ENCODE measurements at places on chromosomes 3 and 15. TPM values are rescaled to one million over a fixed set of nuclear protein-coding genes. Genes with fewer than 3 reads are reported as not detected.
A peak's percentile ranks its signal among the peaks of the same experiment; 100 is the strongest.

- peaks cover 3% of the 10 kb centered on the region for H3K4me1 ChIP-seq
- H3K27me3 ChIP-seq, result no peaks in the 10 kb centered on the region
- no peak overlapping the region for H3K4me3 ChIP-seq
- no peak overlapping the region for H3K27ac ChIP-seq
- H3K36me3 ChIP-seq, result no peaks in the 10 kb centered on the region
Observed at GRCh38 chr3:156648086-156648485, 26.3 kb upstream of the TIPARP start.

GRCh38 chr15:58247855-58248842 is 110.0 kb downstream of the AQP9 start:
- no peaks in the 10 kb centered on the region for H3K36me3 ChIP-seq
- DNase-seq, result peak; percentile 17
- no peak overlapping the region for H3K27ac ChIP-seq
- no peaks in the 10 kb centered on the region for H3K27me3 ChIP-seq
- H3K4me3 ChIP-seq, result no peak overlapping the region

GRCh38 chr3:97439373-97439772 is 325.2 kb upstream of the ARL6 start:
- no peaks in the 10 kb centered on the region for H3K27me3 ChIP-seq
- H3K27ac ChIP-seq, result no peak overlapping the region
- H3K4me3 ChIP-seq, result no peak overlapping the region
- DNase-seq, result no peak
- no peaks in the 10 kb centered on the region for H3K36me3 ChIP-seq
- no peaks in the 10 kb centered on the region for H3K4me1 ChIP-seq

DNA sequence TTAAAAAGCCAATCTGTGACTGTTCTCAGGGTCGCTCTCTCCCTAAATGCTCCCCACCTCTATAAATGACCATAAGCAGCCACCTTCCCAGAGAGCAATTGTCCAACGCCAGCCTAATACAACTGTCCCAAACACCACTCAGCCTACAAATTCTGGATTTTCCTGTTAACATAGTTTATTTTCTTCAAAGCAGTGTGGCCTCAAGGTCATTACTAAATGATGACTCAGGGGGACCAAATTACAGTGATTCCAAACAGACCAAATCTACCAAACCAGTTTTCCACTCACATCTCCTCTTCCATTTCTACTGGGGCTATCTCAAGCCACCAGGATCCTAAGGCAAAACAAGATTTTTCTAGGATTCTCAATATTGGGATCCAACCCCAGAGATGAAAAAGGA is 22.5 kb downstream of the HEXA start:
- H3K4me3 ChIP-seq, result no peak overlapping the region
- no peaks in the 10 kb centered on the region for H3K4me1 ChIP-seq
- DNase-seq, result no peak

DNA sequence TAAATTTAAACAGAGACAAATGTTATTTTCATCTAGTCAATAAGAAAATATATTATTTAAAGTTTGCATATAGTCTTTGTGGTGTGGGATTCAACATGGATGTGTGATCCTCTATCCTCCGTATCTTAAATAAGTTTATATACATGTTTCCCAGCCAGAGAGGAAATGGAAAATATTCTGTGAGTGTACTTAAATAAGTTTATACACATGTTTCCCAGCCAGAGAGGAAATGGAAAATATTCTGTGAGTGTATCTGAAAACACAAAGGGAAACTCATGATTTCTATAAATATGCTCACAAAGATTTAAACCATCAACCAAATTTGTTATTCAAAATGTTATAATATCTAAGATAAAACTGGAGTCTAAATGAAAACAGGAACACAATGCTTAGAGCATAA is 110.0 kb upstream of the MELTF start:
- H3K4me1 ChIP-seq, result no peaks in the 10 kb centered on the region
- no peak for DNase-seq
- no peak overlapping the region for H3K27ac ChIP-seq
- H3K4me3 ChIP-seq, result no peak overlapping the region
- no peaks in the 10 kb centered on the region for H3K27me3 ChIP-seq

DNA sequence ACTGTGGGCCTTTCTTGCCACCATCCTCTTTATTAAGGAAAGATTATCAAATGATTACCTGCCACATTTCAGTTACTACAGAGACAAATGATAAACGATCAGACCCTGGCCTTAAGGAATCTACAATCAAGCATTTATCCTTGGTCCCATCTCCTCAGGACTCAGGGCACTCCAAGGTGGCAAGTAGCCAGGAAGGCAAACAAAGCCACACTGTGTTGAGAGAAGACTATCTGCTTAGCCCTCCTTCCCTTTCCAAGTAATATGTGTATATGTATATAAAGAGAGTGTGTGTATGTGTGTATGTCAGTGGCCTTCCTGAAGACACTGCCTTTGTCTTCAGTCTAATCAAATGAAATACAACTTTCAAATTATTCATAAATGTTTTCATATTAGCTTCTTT is 490.1 kb upstream of the ATP11B start:
- H3K27ac ChIP-seq, result no peak overlapping the region
- no peaks in the 10 kb centered on the region for H3K36me3 ChIP-seq
- no peak overlapping the region for H3K4me3 ChIP-seq
- H3K4me1 ChIP-seq, result no peaks in the 10 kb centered on the region
- no peaks in the 10 kb centered on the region for H3K27me3 ChIP-seq
- no peak for DNase-seq

GRCh38 chr3:164450276-164450905 is 627.9 kb downstream of the SI start:
- H3K4me3 ChIP-seq, result no peak overlapping the region
- no peaks in the 10 kb centered on the region for H3K27me3 ChIP-seq
- H3K27ac ChIP-seq, result no peak overlapping the region
- no peaks in the 10 kb centered on the region for H3K36me3 ChIP-seq
- H3K4me1 ChIP-seq, result no peaks in the 10 kb centered on the region

- H3K27me3 ChIP-seq, result no peaks in the 10 kb centered on the region
- H3K4me3 ChIP-seq, result peak overlapping the region; percentile 64
- peak overlapping the region; percentile 33 for H3K27ac ChIP-seq
- DNase-seq, result peak; percentile 27
Observed at GRCh38 chr3:125054449-125055329, 1.1 kb downstream of the HEG1 start.

- H3K4me1 ChIP-seq, result no peaks in the 10 kb centered on the region
- no peak overlapping the region for H3K27ac ChIP-seq
- no peak overlapping the region for H3K4me3 ChIP-seq
- no peaks in the 10 kb centered on the region for H3K27me3 ChIP-seq
Observed at GRCh38 chr3:147925272-147925671, 516.1 kb downstream of the ZIC1 start.

GRCh38 chr15:53884441-53884840 is 93.8 kb upstream of the UNC13C start:
- H3K36me3 ChIP-seq, result no peaks in the 10 kb centered on the region
- H3K4me1 ChIP-seq, result no peaks in the 10 kb centered on the region
- no peak overlapping the region for H3K4me3 ChIP-seq

DNA sequence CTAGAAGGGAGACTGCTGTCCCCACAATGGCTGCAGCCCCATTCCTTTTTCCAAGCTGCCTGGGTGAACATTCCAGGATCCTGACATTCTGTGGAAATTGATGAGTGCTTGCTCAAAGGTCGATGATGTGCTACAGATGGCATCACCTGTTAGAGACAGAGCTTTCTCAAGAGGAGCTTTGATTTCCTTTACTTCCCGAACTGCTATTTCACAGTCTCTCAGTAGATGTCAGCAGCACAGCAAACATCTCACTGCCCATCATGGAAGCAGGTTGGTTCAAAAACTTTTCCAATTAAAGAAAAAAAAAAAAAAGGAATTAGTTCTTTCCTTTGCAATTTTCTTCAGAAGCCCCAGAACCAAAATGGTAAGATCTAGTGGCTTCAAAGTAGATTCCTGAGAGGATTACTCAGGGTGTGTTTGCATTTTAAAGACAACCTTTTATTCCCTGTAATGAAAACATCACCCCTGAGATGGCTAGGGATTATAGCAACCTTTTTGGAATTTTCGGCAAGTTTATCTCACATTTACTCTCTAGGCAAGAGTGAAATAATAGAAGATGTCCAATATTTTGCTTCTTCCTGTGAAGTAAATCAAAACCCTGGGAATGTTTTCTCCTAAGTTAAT is 44.8 kb downstream of the POLR2M start:
- no peaks in the 10 kb centered on the region for H3K27me3 ChIP-seq
- no peaks in the 10 kb centered on the region for H3K4me1 ChIP-seq
- no peaks in the 10 kb centered on the region for H3K36me3 ChIP-seq
- no peak for DNase-seq
- no peak overlapping the region for H3K4me3 ChIP-seq
- no peak overlapping the region for H3K27ac ChIP-seq

- no peak overlapping the region for H3K4me3 ChIP-seq
- DNase-seq, result no peak
- no peaks in the 10 kb centered on the region for H3K27me3 ChIP-seq
- no peaks in the 10 kb centered on the region for H3K36me3 ChIP-seq
- H3K4me1 ChIP-seq, result no peaks in the 10 kb centered on the region
- no peak overlapping the region for H3K27ac ChIP-seq
Observed at GRCh38 chr3:13106308-13107001, 33.2 kb upstream of the IQSEC1 start.

GRCh38 chr3:152334761-152335160 is 66.0 kb downstream of the MBNL1 start:
- H3K4me1 ChIP-seq, result 0 out of 2 replicates have a peak, but pooled peaks cover 10% of the 10 kb centered on the region
- no peak overlapping the region for H3K27ac ChIP-seq
- no peak overlapping the region for H3K4me3 ChIP-seq
- no peak for DNase-seq
- no peaks in the 10 kb centered on the region for H3K27me3 ChIP-seq
- H3K36me3 ChIP-seq, result no peaks in the 10 kb centered on the region

DNA sequence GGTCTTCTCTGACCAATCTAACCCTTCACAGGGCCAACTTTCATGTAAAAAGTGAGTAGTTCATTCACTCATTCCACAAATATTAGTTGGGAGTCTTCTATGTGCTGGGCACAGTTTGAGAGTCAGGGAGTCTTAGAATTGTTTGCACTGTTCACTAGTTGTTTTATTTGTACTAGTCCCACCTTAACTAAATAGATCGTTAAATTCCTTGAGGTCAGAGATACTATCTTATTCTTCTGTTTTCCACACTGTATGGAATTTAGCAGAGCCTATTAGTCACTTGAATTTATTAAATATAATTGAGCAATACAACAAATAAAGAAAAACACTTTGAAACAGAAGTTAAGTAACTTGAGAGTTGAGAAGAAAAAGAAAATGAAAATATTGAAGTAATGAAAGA is 40.8 kb upstream of the SPTSSB start:
- H3K27ac ChIP-seq, result peak overlapping the region; percentile 65
- no peak overlapping the region for H3K4me3 ChIP-seq
- DNase-seq, result no peak
- H3K27me3 ChIP-seq, result no peaks in the 10 kb centered on the region
- H3K4me1 ChIP-seq, result peaks cover 64% of the 10 kb centered on the region

- H3K27me3 ChIP-seq, result no peaks in the 10 kb centered on the region
- no peaks in the 10 kb centered on the region for H3K36me3 ChIP-seq
- H3K27ac ChIP-seq, result no peak overlapping the region
- H3K4me3 ChIP-seq, result no peak overlapping the region
- no peaks in the 10 kb centered on the region for H3K4me1 ChIP-seq
Observed at GRCh38 chr15:29424118-29424517, 154.5 kb upstream of the NSMCE3 start.

- no peak overlapping the region for H3K27ac ChIP-seq
- H3K4me1 ChIP-seq, result no peaks in the 10 kb centered on the region
- H3K27me3 ChIP-seq, result no peaks in the 10 kb centered on the region
- DNase-seq, result no peak
- no peak overlapping the region for H3K4me3 ChIP-seq
- H3K36me3 ChIP-seq, result no peaks in the 10 kb centered on the region
Observed at GRCh38 chr15:100591835-100592234, 10.1 kb downstream of the LINS1 start.

GRCh38 chr3:64265646-64266045 is 40.4 kb upstream of the PRICKLE2 start:
- H3K36me3 ChIP-seq, result no peaks in the 10 kb centered on the region
- peaks cover 27% of the 10 kb centered on the region for H3K4me1 ChIP-seq
- H3K27me3 ChIP-seq, result no peaks in the 10 kb centered on the region
- H3K27ac ChIP-seq, result no peak overlapping the region
- H3K4me3 ChIP-seq, result no peak overlapping the region

- no peaks in the 10 kb centered on the region for H3K27me3 ChIP-seq
- H3K4me3 ChIP-seq, result no peak overlapping the region
- no peak for DNase-seq
- no peaks in the 10 kb centered on the region for H3K4me1 ChIP-seq
- no peak overlapping the region for H3K27ac ChIP-seq
Observed at GRCh38 chr3:78273326-78273725, 1233.4 kb downstream of the ROBO2 start.

GRCh38 chr15:39419651-39420050 is 161.2 kb upstream of the THBS1 start:
- H3K27me3 ChIP-seq, result no peaks in the 10 kb centered on the region
- peaks cover 18% of the 10 kb centered on the region for H3K4me1 ChIP-seq
- peaks cover 2% of the 10 kb centered on the region for H3K36me3 ChIP-seq
- H3K27ac ChIP-seq, result peak overlapping the region; percentile 89

DNA sequence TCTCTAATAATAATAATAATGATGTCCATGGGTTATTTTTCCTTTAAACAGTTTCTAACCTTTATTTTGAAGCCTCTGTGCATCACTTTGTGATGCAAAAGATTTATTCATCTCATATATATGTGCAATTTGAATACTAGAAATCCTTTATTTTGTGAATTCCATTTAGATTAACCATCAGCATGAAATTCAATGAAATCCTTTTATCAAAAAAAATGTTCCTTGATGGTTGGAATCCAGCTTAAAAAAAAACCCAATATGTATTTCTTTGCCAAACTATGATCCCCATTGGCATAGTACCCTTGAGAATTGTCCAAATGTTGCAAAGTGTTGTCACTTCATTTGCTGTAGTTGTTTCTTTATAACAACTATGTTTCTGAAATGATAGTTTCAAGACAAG is 7.4 kb downstream of the TBC1D23 start:
- no peak overlapping the region for H3K4me3 ChIP-seq
- H3K36me3 ChIP-seq, result no peaks in the 10 kb centered on the region
- H3K27ac ChIP-seq, result no peak overlapping the region
- peaks cover 7% of the 10 kb centered on the region for H3K4me1 ChIP-seq

C2CD4B gene
- 0.50 TPM for total RNA-seq

UROC1 gene
- total RNA-seq, result not detected

REC114 gene
- not detected for total RNA-seq

ACAN gene
- not detected for total RNA-seq

PLCH1 gene
- 3.1 TPM for total RNA-seq

GRK7 gene
- not detected for total RNA-seq

SLC12A8 gene
- 23.3 TPM for total RNA-seq

DUOX1 gene
- total RNA-seq, result 0.14 TPM

PLCL2 gene
- not detected for total RNA-seq

ARHGEF3 gene
- 14.8 TPM for total RNA-seq

VILL gene
- total RNA-seq, result 12.2 TPM

MYO5A gene
- 8.2 TPM for total RNA-seq

DNAH12 gene
- total RNA-seq, result 0.45 TPM

TRIM42 gene
- total RNA-seq, result not detected

All from Caco-2 (cell line).